Activated T-helper 1 cell treated with anti-CD3 and anti-CD28 coated beads, Interleukin-2, amount 50 U/mL, for 16 hours (primary cell): ENCODE measurements at places on chromosomes 7 and 10.

DNA sequence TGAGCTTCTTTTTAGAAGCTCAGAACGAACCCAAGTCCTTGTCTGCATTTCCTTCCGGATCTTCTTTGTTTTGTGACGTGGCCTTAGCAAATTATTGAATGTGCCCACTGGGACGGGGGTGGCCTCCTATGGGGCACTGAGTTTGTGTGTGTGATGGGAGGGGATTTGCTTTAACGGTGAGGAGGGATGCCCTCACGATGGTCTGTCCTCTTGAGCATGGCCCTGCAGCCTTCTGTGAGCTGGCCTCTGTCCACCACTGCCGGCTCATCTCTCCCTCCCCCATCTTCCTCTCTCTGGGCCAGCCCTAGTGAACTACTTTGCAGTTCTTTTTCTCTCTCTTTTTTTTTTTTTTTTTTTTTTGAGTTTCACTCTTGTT, 62.9 kb upstream of the MKRN1 start:
- no peak for DNase-seq

DNA sequence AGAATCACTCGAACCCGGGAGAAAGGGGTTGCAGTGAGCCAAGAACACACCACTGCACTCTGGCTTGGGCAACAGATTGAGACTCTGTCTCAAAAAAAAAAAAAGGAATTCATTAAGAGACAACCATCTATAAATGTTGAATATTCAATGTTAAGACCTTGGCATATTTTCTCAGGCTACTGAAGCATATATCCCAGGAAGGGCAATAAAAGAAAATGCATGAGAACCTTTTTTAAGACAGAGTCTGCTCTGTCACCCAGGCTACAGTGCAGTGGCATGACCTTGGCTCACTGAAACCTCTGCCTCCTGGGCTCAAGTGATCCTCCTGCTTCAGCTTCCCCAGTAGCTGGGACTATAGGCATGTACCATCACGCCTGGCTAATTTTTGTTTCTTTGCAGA, 165.0 kb downstream of the JMJD1C start:
- DNase-seq: no peak

GRCh38 chr7:27108390-27109127, 6.1 kb upstream of the HOXA2 start:
- DNase-seq: no peak

GRCh38 chr10:130160775-130161174, 24.6 kb downstream of the GLRX3 start:
- no peak for DNase-seq

DNA sequence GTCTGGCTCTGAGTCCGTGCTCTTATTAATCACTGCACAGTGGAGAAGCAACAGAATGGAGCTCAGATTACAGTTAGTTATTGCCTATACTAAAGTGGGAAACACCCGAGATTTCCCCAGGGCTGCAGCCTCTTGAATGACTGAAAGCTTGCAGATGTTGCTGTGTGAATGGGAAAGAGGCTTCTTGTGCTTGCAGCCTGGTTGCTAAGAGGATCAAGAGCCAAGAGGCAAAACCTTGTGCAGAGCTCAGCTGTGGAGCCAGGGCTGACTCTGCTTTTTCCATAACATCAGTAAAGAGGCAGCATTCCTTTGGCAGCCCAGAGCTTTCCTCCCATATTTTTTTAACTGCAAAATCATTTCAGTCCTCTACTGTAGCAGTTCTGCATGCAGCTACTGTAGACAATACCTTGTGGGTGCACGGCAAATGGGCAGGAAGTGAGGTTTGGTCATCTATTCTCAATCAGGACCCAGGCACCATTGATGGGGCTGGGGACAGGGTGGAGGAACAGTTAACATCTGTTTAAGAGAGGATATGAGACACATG, 86.5 kb downstream of the RALA start:
- DNase-seq: no peak

- DNase-seq: no peak
These were observed 996 bp downstream of the ADAM12 start for GRCh38 chr10:126387041-126387921.

DNA sequence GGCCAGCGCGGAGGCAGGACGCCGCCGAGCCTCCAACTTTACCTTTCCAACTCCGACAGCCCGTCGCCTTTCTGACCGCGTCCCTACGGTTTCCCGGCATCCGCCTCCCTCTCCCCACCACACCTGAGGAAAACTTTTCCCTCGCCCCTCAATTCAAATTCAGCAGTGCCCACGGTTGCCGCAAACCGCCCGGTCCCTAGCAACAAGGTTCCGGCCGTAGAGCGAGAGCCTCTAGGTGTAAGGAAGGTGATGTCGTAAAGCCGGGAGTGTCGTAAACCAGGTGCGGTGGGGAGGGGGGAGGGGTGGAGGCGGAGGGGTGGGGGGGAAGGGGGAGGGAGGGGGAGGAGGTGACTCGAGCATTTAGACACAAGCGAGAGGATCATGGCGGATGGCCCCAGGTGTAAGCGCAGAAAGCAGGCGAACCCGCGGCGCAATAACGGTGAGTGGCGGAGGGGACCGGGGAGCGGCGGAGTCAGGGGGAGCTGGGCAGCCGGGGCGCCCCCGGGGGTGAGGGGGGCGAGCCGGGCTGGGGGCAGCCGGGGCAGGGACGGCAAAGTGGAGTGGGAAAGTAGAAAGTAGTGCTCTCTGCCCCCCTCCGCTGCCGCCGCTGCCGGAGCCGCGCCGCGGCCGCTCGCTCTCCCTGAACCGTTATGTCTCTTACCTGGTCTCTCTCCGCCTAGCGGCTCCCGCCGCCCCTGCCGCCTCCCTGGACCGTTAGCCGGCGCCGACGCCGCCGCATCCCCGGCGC, at the start of gene ZEB1:
TSS of gene ZEB1 (plus strand) at position 363 of the 748 bp plus-strand sequence. CDS start at position 382, 19 bp downstream.
- peak; percentile 77 for DNase-seq

DNA sequence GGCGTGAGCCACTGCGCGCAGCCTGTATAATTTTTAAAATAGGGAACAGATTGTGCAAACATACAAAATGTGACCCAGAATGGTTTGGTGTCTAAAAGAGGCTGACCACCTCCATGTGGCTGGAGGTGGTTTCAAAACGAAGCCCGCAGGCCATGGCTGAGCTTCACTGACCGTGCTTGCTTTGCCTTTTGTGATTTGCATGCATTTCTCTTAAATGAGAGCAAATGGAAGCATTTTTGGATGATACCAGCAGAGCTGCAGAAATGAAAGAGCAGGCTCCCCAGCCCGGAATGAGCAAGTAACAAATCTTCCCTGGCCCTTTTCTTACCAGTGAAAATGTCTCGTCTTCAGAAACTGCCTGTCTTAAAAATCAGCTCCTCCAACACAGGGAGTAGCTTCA, 239.9 kb downstream of the CAMK1D start:
- DNase-seq: no peak
